Ecto neural progenitor cell (in vitro differentiated cells): ENCODE measurements at places on chromosomes 4 and X.

GRCh38 chr4:69057620-69058409 lies 38.5 kb upstream of the UGT2B7 start:
- no peak for DNase-seq

DNA sequence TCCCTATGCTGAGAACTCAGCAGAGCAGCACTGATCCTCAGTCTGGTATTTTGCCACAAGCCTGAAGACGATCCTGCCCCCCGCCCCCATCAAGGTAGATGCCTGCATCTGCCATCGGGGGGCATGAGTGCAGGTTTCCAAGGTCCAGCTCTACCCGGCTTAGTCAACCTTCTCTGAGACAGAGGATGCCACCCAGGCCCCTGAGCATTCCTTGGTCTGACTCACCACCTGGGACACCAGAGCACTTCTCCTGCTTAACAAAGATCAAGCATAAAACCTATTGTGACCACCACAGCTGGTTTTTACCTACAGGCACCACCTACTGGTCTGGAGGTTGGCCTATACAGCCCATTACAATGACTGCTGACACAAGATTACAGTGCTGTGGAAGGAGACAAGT lies 1168.1 kb downstream of the PCDH19 start:
- DNase-seq, result no peak

DNA sequence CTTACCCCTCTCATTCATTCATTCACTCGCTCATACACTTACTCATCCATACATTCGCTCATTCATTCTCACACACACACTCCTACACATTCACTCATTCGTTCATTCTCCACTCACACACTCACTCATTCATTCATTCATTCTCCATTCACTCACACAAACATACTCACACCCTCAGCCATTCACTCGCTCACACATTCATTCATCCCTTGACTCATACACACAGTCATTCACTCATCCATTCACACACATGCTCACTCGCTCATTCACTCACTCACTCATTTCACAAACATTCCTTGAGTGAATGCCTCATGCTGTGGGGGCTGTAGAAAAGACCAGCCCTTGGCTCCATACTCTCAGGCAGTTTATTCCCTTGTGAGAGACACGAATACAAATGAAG lies 151.1 kb upstream of the MAMLD1 start:
- DNase-seq, result no peak

DNA sequence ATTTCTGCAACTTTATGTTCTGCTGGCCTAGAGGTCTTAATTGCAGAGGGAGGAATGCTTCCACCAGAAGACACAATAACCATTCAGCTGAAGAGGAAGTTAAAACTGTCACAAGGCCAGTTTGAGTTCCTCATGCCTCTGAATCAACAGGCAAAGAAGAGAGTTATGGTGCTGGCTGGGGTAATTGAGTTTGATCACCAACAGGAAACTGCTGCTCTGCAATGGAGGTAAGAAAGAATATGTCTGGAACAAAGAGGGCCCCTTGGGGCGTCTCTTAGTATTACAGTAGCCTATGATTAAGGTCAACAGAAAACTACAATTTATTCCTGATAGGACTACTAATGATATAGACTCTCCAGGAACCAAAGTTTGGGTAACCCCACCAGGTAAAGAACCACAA lies 744.0 kb downstream of the FSTL5 start:
- DNase-seq, result no peak

DNA sequence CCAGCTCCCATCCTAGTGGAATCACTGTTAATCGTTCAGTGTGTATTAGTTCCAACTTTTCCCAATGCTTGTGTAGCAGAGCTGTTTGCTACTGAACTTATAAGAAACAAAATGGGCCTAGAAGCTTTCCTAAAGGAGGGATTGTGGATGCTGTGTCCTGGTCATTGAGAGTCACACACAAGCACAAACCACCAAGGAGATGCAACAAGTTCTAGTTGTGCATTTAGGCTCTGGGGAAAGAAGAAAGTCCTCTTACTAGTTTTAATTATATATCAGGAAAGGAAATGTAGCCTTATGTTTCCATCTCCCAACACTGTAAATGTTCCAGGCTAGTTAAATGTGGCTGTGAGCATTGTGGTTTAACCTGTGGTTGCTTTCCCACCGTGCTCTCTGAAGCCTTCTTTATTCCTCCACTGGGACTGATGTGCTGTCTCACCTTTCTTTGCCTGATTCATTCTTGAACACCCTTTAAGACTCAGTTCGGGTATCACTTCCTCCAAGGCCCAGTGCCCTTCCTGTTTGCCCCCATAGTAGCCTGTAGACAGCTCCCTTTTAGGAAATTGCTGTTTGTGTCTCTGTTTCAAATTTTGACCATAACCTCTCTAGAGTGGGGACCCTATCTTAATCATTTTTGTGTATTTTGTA lies 34.3 kb downstream of the ATP10D start:
- DNase-seq, result no peak

DNA sequence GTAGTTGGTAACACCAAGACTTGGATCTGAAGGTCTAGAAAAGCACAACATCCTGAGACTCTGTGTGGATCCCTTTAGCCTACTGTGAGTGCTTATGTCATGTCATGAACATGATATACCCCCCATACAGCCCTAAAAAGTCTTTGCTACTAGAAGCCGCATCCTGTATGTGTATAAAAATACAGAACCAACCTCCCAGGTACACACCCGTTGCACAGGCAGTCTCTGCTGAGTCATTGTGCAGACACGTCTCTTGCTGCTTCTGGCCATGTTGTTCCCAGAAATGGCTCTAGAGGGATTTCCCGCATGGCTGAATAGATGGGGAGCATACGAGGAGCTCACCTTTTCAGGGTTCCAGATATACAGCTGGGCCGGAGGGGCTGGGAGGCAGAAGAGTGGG lies 93.3 kb downstream of the MAMLD1 start:
- DNase-seq, result no peak

DNA sequence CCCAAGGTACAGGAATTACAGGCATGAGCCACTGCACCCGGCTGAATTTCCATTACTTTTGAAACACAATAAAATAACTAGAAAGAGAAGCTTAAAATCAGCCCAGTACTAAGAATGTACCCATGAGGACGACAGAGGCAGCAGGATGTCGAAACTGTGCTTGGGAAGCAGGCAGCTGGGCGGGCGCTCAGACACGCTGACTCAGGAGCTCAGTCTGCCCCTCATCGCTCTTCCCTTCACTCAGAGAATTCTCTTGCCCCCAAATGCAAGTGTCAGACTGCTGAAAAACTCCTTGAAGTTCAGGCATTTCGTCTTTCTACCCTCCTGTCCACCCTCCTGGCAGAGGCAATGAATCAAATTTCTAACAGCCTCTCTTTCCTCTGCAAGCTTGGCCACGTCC lies 41.0 kb upstream of the CDKN2AIP start:
- DNase-seq, result no peak

DNA sequence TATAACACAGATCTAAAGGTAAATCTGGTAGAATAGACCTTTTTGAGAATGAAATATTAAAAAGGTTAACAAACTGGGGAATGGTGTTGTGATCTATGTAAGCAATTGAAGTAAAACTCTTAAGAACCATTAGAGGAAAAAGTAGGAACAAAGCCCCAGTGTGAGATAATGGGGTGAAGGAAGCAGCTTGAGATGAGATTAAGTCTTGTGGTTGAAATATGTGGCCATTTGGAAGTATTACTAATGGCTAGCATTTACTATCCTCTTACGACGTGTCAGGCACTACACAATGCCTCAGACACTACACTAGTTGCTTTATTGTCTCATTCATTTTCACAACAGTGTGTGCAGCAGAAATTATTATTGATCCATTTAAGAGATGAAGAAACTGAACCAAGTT lies 25.9 kb upstream of the NDNF start:
- no peak for DNase-seq

DNA sequence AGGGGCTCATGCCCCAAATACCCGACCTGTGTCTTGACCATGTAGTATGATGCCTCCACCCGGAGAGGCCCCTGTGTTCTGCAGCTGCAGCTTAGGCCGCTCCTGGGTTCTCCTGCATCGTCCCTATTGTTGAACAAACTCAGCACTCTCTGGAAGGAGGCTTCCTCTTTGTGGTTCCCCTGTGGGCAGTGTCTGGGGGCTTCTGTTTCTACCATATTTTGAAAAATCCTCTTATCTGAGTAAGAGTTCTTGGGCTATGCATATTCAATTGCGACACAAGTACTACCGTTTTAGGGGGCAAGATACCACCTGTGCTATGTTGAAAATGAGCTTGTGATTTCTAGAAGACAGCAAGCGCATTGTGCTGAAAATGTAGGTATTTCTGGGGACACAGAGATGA lies 276.6 kb downstream of the DHRSX start:
- no peak for DNase-seq

DNA sequence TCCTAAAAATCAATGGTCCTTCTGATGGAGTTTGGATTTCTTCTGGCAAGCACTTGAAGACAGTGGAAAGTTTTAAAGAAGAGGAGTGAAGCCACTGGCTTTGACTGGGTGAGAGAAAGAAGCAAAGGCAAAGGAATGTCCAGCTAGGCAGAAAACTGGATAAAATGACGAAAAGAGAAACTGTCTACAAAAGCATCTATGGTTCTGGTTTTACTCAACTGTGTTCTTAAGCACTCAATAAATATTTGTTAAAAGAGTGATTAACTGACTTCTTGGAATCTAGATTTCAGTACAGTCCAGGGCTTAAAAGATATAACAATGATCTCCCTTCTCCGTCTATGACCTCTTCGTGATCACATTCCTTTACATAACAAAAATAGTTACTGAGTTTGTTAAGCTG lies 52.4 kb downstream of the PACRGL start:
- no peak for DNase-seq

DNA sequence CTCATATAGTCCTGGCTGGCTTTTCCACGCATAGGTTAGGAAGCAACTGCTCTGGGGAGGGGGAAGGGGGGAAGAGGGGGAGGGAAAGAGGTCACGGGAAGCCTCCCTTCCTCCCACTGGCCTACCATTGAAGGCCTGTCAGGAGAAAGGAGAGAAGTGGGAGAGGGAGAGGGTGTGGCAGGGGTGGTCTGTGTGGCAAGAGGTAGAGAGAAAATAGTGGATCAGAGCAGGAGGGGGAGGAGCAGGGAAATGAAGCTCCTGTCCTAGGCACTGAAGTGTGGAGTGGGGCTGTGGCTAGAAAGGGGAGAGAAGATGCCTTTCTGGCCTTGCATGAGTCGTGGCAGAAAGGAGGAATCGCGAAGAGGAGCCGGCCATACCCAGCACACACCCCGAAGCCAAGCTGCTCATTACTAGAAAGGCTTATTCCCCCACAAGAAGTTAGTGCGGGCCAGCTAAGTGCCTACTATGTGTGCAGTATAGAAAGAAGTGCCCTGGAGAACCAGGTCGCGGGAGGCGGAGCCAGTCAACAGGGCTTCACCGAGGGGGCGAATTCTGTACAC lies 1.1 kb upstream of the TMEM164 start:
- DNase-seq, result no peak

DNA sequence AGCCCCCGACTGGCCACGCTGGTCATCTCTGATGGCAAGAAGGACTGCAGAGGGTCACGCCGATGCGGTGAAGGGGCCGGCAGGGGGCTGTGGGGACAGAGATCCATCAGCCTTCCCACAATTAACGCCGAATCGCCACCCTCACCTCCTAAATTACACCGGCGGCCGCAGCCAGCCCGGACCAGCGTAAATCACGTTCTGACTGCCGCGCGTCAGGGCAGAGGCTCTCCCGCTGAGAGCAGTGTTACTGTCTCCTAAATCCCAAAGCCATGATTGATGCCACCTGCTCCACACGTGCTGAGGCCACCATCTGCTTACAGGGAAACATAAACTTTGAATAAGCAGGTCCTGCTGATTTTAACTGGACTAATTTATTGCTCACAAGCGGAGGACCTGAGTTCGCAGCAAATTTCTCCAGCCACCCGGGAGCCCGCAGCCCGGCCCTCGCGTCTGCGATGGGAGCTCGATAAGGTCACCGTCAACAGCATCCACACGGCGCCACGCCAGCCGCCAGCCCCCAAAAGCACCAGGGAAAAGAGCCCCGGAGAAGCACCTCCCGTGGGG lies 127.3 kb upstream of the NKX1-1 start:
- DNase-seq, result no peak

- DNase-seq, result no peak
These were observed 145.0 kb upstream of the LEF1 start for GRCh38 chr4:108313546-108314339.

GRCh38 chr4:115803825-115804224 lies 690.4 kb upstream of the NDST4 start:
- DNase-seq, result no peak

DNA sequence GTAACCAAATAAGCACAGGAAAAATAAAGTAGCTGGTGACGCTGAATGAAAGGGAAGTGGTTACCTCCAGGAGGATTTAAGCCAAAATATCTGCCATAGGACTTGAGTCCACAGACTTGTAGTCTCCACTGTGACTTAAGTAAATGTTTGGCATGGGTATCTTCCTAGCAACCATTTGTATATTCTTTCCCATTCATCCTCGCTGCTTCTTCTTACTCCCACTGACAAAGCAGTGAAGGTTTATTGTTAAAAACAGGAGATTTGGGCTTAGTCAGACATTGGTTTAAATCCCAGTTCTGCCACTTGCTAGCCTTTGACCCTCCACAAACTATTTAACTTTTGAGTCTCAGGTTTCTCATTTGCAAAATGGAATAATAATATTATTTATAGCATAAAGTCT lies 22.3 kb downstream of the COL4A6 start:
- DNase-seq, result no peak

GRCh38 chrX:17456526-17456925 lies 81.5 kb downstream of the NHS start:
- peak; percentile 55 for DNase-seq

- DNase-seq, result no peak
These were observed 42.1 kb downstream of the SMPX start for GRCh38 chrX:21715825-21716224.

DNA sequence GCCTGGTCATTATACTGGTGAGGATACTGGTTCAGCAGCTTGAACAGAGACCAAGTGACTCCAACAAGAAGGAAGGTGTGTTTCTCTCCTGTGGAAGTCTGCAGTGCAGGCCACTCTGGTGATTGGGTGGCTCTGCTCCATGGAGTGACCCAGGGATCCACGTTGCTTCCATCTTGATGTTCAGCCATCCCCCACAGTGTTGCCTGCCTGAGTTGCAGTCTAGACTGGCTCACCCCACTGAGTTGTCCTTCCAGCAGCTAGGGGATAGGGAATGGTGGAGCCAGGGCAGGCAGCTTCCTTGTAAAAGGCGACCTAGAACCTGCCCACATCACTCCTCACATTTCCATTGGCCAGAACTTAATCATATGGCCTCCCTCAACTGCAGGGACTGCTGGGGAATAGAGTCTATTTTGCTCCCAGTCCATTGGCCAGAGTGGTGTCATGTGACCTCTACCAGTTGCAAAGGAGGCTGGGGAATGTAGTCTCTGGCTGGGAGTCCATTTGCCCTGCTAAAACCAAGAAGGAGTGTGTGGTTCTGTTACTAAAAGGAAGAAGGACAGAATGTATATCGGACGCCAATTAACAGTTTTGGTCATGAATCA lies 8.0 kb downstream of the MAN2B2 start:
- no peak for DNase-seq

DNA sequence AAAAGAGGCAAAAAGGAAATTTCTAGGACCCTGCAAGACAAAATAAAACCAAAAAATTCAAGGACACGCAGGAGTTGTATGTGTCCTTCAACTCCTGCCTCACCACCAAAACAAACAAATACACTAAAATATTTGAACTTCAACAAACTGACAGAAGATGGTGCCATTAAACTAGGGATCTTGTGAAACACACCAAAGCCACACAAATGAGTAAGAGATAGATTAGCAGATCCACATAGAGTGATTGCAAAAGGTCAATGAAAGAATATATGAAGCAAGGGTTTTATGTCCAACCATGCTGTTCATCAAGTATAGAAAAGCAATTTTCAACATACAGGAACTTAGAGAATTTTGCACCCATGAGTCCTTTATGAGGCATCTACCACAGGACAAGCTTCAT lies 40.1 kb upstream of the SCML1 start:
- DNase-seq, result no peak
